Esophagus mucosa (tissue), 1 donor: ENCODE measurements at places on chromosomes 3 and 15. TPM values are rescaled to one million over a fixed set of nuclear protein-coding genes. Genes with fewer than 3 reads are reported as not detected.

- peak; percentile 91 for ATAC-seq
These were observed 111.5 kb upstream of the ETV5 start for GRCh38 chr3:186220365-186220764.

The SERINC4 gene
- total RNA-seq, result 0.36 TPM

- peak; percentile 55 for ATAC-seq
These were observed 427.4 kb downstream of the FOXP1 start for GRCh38 chr3:71156062-71156665.

The RASGRP1 gene
- total RNA-seq, result 21.2 TPM

DNA sequence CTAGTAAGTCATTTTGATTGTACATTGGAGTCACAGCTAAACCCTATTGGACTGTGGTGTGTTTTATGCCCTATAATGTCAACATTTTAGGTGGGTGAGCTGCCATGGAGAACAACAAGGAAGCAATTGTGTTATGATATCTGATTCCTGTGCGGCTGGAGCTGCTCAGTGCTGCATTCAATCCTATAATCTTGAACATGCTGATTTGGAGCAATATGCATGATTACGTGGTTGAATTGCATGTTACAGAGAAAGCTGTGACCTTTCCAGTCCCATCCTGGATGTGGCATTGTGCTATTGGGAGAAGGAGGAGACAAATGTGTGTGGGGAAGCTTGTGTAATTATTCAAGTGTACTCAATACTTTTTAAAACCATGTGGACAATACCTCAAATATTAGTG is 20.1 kb upstream of the C3orf49 start:
- ATAC-seq, result no peak

DNA sequence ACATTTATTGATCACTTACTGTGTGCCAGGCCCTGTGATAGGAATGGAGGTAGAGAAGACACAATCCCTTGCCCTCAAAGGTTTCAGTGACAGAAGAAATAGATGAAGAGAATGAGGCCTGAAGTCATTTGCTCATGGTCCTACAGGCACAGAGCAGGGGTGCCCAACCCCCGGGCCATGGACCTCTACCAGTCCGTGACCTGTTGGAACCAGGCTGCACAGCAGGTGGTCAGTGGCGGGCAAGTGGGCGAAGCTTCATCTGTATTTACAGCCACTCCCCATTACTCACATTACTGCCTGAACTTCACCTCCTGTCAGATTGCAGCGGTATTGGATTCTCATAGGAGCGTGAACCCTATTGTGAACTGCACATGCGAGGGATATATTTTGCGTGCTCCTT is 480.3 kb downstream of the LPP start:
- no peak for ATAC-seq

GRCh38 chr3:100425316-100425715 is 24.0 kb downstream of the LNP1 start:
- ATAC-seq, result peak; percentile 49

- no peak for ATAC-seq
These were observed 27.2 kb downstream of the AQR start for GRCh38 chr15:34942363-34942762.

DNA sequence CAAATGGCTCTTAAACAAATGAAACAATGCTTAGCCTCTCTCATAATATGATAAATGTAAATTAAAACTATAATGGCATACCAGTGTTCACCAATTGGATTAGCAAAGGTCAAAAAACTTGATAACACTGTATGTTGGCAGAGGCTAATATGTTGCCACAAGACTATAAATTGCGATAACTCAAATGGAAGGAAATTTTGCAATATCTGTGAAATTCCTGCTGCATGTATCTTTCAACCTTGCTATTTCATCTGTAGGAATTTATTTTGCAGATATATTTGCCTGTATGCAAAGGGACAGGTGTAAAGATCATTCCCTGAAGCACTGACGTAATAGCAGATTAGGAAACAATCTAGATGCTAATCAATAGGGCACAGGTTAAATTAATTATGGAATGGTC is 191.4 kb upstream of the EIF1B start:
- no peak for ATAC-seq

DNA sequence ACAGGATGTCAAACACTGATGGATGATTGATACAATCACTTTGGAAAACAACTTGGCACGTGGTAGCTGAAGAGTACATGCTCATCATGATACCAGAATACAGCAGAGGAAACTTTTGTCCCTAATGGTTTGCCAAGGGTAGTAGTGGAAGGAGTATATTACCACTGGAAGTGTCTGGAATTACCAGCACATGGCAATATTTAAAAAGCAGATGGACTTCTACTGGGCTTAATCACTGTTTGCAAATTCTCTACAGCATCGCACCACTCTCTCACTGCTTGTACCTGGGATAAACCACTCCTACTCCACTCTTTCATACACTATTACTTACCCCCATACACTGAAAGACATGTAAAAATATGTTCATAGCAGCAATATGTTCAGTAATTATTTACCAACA is 19.6 kb upstream of the GP5 start:
- ATAC-seq, result no peak

The PPP2R3A gene
- total RNA-seq, result 11.4 TPM

The GNAT1 gene
- 0.08 TPM for total RNA-seq

- no peak for ATAC-seq
These were observed 911.4 kb downstream of the EPHA3 start for GRCh38 chr3:90018779-90019178.

The CAV3 gene
- total RNA-seq, result not detected

The HDDC3 gene
- 10.6 TPM for total RNA-seq

GRCh38 chr3:183448369-183449128 is 20.1 kb upstream of the MCF2L2 start:
- no peak for ATAC-seq

- peak; percentile 17 for ATAC-seq
These were observed 11.5 kb downstream of the ITPR1 start for GRCh38 chr3:4504340-4505261.

DNA sequence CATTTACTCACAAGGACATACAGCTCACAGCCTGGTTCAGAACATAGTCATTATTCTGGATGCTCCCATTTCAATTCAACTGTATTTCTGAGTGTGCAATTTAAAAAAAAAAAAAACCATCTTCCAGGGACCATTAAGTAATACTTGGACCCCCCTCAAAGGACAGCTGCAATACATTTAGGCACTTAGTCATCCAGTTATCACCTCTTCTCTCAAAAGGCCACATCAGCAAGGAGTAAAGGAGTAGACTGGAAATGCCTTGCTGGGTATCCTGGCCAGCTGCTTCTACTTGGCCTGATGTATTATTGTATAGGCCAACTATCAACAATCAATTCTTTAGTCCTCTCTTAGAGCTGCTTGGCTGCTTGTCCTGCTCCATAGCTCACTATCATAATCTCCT is 211.4 kb upstream of the SETMAR start:
- ATAC-seq, result no peak

GRCh38 chr3:32883817-32884216 is 66.0 kb downstream of the TRIM71 start:
- ATAC-seq, result no peak

GRCh38 chr15:77846360-77846759 is 213.6 kb upstream of the LINGO1 start:
- ATAC-seq, result no peak

The ILDR1 gene
- 6.3 TPM for total RNA-seq

The KCNAB1 gene
- total RNA-seq, result 0.56 TPM

The CFAP161 gene
- total RNA-seq, result 0.36 TPM

The MYH15 gene
- total RNA-seq, result 0.08 TPM

The ITIH1 gene
- total RNA-seq, result 0.12 TPM

DNA sequence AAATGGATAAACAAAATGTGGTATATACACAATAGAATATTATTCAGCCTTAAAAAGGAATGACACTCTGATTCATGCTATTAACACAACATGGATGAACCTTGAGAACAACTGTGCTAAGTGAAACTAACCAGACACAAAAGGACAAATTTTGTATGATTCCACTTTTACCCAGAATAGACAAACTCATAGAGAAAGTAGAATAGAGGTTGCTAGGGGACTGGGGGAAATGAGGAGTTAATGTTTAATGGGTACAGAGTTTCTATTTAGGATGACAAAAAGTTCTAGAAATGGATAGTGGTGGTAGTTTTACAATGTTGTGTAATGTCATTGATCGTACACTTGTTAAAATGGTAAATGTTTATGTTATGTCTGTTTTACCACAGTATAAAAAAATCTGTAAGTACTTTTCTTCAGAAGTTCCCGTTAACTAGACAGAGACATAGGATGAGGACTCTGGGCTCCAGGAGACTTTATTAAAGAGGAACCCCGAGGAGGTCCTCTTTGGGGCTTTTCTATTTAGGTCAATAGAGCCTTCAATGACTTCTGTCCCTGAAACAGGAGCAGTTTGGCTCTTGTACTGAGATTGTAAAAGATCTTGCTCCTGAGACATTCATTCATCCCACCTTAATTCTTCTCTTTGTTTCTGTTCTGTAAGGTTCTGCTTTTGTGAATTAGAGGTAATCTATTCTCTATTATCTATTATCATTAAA is 24.5 kb downstream of the ABHD6 start:
- no peak for ATAC-seq

GRCh38 chr15:37044915-37045648 is 55.3 kb downstream of the MEIS2 start:
- no peak for ATAC-seq

DNA sequence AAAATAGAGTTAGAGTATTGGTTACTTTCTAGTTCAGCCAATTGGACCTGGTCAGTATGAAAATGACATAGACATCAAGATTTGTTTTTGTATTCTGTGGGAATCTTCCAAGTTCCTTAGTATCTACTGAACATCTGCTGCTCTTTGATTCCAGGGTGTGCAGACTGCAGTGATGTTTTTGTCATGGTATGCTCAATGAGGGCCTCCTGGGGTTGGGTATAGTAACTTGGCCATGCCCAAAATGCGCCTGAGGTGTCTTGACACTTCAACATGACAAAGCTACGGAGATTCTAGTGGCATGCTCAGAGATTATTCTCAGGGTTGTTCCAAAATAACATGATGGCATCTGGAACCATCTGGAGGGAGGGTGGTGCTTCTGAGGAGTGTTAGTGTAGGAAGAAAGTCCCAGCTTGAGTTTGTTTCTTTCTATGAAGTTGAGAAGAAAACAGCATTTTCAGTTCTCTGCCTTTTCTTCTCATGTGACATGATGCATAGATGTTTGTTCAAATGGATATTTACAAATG is 313.5 kb upstream of the TBL1XR1 start:
- no peak for ATAC-seq

DNA sequence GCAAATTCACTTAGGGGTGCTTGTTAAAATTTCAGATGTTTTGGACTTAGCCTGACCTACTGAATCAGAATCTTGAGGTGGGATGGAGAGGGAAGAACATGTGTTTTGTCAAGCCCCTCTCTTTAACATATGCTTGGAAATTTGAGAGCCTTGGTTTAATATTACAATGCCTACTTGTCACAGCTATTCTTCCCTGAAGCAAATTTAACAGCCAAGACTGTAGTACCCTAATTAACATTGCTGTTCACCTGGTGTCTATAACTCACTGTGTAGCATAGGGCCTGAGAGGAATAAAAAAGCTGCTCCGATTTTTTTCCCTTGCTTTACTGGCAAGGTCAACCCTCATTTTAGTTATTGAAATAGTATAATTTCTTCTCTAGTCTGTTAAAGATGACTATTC is 880.1 kb downstream of the CADM2 start:
- ATAC-seq, result no peak

DNA sequence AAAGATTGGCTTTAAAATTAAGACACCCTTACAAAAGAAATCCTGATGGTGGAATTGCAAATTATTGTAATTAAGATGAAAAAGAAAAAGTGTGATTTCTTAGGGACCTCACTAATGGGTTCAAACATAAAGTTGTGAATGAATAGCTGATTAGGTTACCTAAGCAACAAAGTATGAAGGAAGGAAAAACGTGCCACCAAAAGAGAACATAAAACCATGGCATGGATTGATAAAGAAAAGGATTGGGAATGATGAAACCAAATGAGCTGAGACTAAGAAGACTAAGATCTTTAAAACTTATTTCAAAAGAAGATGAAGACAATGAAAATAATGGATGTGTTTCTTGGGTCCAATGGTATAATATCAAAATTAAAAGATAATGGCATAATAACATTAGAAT is 32.2 kb upstream of the GUCA1C start:
- no peak for ATAC-seq
